AG09319 (cell line): ENCODE measurements at places on chromosomes 1 and 21.

DNA sequence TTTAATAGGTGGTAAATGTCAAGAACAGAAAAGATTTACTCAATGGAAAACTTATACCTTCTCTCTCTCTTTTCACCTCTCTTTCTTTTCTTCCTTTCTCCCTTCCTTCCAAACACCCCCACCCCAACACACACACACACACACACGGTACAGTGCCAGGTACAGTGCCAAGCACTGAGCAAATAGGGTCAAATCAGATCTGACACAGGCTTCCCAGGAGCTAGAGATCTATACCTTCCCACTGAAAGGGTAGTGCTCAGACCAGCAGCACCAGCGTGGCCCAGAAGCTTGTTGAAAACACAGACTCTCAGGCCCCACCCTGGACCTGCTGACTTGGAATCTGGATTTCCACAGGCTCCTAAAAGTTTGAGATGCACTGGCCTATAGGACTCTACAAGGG is 31.9 kb downstream of the IRF2BP2 start:
- no peak for DNase-seq

GRCh38 chr1:66445492-66446181 is 88.3 kb upstream of the SGIP1 start:
- DNase-seq = no peak

- peak; percentile 75 for DNase-seq
Measured at GRCh38 chr1:241413386-241413785, 56.4 kb upstream of the RGS7 start.

DNA sequence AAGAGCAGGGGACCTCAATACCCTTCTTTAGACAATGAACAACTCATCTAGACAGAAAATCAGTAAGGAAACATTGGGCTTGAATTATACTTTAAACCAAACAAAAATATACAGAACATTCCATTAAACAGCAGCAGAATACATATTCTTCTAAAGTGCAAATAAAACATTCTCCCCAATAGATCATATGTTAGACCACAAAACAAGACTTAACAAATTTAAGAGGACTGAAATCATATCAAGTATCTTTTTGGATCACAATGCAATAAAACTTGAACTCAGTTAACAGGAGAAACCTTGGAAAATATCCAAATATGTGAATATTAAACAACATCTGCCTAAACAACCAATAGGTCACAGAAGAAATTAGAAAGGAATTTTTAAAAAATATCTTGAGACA is 47.7 kb upstream of the HP1BP3 start:
- peak; percentile 11 for DNase-seq

GRCh38 chr1:171739656-171740055 is 2.2 kb downstream of the VAMP4 start:
- DNase-seq = no peak

- DNase-seq = no peak
Measured at GRCh38 chr1:170617591-170618330, 46.2 kb upstream of the PRRX1 start.

- DNase-seq = no peak
Measured at GRCh38 chr1:205578780-205579571, 52.8 kb downstream of the ELK4 start.

DNA sequence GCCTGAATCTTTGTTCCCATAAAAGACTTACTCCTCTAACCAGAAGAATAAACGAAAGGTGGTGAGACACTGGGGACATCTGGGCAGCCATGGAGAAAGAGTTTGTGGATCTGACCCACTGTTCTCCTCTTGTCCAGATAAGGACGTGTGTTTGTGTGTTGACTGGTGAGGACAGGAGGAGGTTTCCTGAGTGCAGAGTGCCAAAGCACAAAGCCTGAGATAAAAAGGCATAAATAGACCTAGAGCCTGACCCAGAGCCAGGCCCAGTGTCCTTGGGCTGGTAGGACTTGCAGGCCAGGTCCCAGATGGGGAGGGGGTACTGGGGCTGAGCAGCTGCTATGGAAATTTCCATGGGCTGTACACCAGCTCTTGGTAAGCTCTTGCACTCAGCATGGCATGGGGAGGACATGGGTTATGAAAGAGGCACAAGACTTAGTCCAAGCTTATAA is 19.6 kb upstream of the COQ8A start:
- no peak for DNase-seq

DNA sequence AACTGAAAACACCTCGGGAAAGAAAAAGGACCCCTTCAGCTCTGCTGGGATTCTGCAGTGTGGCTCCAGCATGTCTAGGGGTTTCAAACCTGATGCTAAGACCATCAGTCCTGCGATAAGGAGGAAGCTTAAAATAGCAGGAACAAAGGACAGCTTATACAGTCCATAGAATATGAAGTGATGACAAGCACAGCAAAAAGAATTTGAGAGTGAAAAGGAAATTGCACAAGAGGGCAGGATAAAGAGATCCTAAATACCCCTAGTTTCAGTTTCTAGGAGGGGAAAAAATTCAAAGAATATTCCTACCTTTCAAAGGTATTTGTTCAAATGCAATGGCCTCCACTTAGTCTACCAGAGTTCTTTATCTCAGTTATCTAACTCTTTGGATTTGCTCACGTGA is 171.4 kb downstream of the TGFB2 start:
- no peak for DNase-seq

DNA sequence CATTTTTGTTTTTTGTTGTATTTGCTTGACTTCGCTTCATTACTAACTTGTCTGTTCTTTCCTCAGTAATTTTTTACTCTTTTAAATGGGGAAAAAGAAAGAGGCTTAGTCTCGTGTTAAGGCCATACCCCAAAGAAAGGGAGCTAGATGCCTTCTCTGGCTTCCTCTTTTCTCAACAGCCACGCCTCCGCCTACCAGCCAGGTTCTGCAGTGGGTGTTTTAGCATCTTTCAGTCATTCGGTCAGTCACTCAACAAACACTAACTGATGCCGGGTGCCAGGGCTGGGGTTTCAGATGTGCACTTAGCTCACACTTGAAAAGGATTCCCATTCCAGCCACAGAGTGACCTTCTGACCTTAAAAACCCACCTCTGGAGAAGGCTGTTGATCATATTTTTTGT is 46.3 kb upstream of the VAV3 start:
- no peak for DNase-seq

DNA sequence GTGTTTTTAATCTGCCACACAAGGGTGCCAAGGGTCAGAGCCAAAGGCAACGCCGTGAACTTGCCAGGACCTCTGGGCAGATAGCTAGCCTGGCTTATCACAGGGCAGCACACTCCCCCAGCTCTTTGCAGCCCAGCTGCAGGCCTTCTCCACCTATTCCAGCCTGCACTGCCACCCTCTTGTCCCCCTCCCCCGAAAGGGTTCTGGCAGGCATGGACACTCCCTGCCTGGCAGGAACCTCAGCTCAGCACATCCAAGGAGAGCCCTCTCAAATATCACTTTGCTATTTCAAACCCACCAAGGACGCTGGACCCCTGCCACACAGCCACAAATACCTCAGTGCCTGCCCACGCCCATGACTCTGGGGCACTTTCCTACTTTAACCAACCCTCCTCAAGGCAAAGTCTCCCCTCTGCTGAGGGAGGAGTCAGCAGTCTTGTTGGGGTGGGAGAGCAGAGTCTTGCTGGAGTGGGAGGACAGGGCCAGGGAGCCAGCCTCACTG is 9.1 kb downstream of the SSBP3 start:
- DNase-seq = no peak

DNA sequence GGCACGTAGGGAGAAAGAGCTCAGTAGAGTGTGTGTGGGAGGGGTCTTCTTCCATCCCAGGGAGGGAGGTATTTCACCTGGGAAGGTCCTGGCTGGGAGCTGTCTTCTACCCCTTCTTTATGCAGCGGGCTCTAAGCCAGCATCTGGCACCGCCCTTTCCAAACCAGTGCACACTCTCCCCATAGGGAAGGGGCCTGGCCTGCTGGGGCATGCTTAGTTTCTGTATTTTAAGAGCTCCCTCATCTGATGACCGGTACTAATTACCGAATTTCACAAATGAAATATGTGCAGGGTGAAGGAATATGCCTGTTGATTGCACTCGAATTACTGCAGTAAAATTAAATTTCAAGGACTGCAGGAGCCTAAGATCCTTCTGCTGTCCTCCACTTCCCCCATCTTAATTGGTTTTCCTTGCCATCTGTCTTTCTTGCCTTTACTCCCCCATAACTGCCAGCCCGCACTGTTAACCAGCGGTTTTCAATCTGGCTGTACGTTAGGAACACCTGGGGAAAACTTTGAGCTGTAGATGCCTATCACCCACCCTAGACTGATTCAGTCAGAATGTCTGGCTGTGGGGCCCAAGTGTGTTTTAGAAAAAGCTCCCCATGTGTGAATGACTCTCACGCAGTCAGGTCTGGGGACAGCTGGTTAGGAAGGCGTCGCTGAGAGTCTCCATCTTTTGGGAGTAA is 20.1 kb downstream of the GALNT2 start:
- DNase-seq = no peak

- no peak for DNase-seq
Measured at GRCh38 chr1:58290685-58291372, 255.7 kb downstream of the OMA1 start.

DNA sequence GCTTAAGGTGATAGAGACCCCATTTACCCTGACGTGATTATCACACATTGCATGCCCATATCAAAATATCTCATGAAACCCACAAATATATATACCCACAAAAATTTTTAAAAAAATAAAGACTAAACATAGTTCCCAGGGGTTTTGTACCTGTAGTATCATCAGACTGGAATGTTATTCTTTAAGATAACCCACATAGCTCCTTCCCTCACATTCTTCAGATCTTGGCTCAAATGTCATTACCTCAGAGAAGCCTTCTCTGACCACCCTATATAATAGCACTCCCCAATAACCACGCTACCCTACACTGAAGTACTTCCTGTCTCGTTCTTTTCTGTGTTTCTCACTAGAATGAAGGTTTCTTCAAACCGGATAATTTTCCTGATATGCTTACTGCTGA is 138.3 kb upstream of the SNX7 start:
- DNase-seq = no peak

GRCh38 chr1:53369761-53370160 is 41.9 kb upstream of the LRP8 start:
- DNase-seq = no peak

GRCh38 chr1:10727751-10728232 is 68.7 kb downstream of the CASZ1 start:
- no peak for DNase-seq

DNA sequence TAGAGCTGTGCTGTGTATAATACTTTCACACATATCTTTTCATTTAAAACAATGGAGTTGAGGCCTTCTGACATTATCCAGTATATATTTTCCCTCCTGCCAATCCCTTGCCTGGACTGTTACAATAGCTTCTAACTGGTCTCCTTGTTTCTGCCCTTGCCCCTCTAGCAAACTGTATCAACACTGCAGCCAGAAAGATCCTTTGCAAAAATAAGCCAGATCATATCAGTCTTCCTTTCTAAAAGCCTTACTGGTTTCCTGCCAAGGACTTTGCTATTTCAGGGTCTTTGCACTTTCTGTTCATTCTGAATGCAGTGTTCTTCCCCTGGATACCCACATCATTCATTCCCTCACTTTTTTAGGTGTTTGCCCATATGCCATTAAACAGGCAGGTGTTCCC is 370.1 kb downstream of the PTBP2 start:
- no peak for DNase-seq

DNA sequence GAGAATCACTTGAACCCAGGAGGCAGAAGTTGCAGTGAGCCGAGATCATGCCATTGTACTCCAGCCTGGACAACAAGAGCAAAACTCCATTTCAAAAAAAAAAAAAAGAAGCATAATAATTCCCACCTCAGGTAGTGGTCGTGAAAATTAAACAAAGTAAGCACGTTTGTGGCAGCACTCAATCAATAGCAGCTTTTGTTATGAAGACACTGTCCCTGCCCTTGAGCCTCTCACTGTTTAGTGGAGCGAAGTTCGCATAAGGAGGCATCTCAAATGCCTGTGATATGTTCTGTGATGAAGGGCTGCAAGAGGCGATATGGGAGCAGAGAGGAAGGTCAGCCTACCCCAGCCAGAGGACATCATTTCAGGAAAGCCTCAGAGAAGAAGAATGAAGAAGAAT is 43.8 kb upstream of the RASAL2 start:
- no peak for DNase-seq

DNA sequence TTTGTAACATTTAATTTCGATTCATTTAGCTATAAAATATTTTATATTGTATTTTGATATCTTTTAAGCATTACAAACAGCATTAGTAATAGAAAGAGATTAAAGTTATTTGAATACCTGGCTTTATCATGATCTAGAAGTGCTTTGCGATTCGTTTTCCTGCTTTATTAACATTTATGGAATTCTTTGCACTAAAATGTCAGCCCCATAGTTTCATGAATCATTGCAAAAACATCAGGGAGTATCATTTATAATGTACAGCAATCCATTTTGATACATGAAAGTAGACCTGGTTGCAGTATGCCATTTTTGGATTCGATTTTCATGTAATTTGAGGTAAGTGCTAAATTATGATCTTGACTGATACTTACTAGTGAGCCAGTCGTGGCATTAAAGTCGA is 108.0 kb upstream of the DPYD start:
- no peak for DNase-seq

DNA sequence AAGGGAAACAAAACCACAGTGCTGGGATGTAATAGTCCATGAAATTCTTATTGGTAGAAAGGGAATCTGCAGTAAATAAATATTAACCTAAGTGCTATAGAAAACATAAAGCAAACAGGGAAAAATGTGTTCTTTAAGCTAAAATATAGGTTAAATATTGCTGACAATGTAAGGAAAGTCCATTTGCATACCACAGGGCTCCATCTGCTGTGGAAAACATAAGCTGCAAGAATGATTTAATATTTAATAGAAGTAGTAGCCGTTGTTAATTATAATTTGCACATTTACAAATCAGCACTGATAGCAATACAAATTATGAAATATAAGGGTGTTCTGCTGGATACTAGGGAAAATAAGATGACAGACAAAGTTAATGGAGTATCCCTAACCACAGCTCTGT is 444.9 kb upstream of the PKN2 start:
- DNase-seq = no peak

GRCh38 chr1:51336004-51336403 is 5.6 kb upstream of the TTC39A start:
- no peak for DNase-seq

DNA sequence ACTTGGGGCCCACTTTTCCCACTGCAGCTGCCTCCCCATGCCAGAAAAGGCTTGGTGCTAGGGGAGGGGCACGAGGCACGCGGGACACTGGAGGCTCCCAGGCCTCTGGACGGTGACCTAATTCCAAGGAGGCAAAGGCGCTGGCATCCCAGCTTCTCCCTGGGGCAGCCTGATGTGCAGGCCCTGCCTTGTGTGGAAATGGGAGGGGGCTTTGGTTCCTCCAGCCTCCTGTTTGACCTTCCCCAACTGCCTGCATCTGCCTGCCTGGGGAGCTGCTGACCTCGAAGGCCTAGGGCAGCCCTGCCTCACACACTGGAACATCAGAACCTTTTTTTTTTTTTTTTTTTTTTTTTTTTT is 39.9 kb downstream of the KIAA1614 start:
- no peak for DNase-seq

GRCh38 chr1:206593351-206593925 is 18.8 kb downstream of the EIF2D start:
- no peak for DNase-seq

DNA sequence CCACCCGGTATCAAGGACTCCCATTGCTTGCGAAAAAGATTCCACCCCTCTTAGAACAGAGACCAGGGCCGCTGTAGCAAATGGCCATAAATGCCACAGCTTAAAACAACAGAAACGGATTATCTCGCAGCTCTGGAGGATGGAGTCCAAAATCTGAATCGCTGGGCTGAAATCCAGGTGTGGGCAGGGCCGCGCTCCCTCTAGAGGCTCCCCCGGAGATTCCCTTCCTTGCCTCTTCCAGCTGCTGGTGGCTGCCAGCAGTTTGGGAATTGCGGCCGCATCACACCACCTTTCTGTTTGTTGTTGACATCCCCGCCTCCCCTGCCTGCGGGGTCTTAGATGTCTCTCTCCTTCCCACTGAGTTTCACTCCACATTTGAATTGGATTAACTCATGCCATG is 15.6 kb downstream of the PDE9A start:
- no peak for DNase-seq
